Lower leg skin (tissue), 4 donors: ENCODE measurements at places on chromosomes 7 and 10. TPM values are rescaled to one million over a fixed set of nuclear protein-coding genes. Genes with fewer than 3 reads are reported as not detected.
A peak's percentile ranks its signal among the peaks of the same experiment; 100 is the strongest.

DNA sequence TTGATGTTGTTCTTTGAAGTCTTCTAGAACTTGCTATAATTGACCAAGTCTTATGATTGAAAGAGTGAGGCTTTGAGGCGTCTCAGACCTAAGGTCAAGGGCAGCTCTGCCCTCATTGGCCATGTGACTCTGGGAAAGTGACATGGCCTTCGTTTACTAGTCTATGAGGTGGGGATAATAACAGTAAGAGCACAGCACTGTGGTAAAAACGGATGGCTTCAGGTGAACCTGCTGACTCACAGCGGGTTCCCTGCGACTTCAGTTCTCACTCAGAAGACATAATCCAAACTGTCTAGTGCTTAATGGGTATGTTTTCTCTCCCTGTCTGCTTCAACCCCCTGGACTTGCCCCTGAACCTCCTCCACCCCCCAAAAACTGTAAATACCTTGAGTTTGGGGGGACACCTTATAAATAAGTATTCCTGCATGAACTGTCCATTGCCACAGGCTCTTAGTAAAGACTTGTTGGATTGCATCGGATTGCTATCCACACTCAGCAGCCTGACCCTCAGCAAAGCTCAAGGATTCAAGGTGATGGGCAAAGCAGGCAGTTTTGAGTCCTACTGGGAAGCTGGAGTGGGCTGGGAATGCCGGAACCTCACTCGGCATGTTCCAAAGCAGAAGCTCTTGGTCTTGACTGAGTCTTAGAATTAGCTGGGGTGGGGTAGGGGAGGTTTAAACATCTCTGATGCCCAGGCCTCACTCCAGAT is 304.6 kb downstream of the KLF6 start:
- DNase-seq, result peak; percentile 80

GRCh38 chr7:157579425-157579824 is 242.6 kb downstream of the DNAJB6 start:
- no peak for DNase-seq

GRCh38 chr7:129886167-129886817 is 66.5 kb downstream of the UBE2H start:
- DNase-seq, result no peak

DNA sequence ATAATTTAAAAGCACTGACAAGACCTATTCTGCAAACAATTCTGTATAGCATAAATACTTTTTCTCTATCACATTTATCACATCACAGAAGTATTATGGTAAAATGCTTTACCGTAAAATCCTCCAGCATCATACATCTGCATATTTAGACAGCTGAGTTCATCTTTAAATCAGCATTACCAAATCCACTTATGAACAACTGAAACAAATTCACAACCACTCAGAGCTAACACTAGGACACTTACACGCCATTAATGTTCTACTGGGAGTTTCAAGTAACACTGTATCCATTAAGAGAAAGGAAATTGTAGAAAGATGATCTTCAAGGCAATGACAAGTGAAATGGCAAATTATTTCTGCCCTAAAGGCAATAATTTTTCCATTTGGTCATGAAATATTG is 105.7 kb upstream of the DKK1 start:
- no peak for DNase-seq

GBX1 gene
- total RNA-seq, result not detected
